ENCODE measurements at places on chromosomes 7 and 10.

GRCh38 chr7:95863-96260 lies 96.5 kb upstream of the FAM20C start:
- DNase-seq = no peak

GRCh38 chr10:119205894-119206602 lies 1.3 kb upstream of the GRK5 start:
- peak; percentile 62 for DNase-seq

DNA sequence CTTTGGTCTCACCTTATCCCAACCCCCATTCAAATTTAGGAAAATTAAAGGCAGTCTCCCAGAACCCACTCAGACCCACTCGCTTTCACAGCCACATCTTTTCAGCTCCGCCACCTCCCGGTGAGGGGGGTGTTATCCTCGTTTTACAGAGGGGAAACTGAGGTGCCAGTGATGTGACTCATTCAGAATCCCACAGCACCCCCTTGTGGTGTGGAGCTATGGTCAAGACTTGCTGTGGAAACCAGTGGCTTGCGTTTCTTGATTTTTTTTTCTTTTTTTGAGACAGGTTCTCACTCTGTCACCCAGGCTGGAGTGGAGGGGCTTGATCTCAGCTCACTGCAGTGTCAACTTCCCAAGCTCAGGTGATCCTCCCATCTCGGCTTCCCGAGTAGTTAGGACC lies 27.6 kb downstream of the SLC35G1 start:
- peak; percentile 45 for DNase-seq

GRCh38 chr10:33334805-33335550 lies 511 bp upstream of the NRP1 start:
- DNase-seq = peak; percentile 62

DNA sequence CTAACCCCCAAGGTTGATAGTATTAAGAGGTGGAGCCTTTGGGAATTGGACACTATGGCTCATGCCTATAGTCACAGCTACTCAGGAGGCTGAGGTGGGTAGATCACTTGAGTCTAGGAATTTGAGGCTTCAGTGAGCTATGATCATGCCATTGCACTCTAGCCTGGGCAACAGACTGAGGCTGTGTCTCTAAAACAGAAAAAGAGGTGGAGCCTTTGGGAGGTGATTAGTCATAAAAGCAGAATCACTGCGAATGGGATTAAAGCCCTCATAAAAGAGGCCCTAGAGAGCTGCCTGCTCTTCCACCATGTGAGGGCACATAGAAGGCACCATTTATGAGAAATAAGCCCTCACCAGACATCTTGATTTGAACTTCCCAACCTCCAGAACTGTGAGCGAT lies 81.9 kb downstream of the SKAP2 start:
- no peak for DNase-seq

DNA sequence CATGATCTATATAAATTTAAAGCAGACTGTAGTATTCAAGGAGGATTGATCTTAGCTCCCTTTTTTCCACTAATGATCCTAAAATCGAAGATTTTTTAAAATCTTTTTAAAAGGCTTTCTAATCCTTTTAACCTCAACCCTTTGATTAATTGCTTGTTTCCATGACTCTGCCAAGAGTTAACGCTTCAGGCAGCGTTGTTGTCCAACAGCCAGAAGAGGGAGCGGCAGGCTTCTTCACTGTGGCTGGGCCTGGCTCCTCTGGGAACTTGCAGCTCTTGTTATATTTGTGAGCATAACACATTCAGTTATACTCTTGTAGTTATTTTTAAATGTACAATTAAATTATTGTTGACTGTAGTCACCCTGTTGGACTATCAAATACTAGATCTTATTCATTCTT lies 26.3 kb downstream of the CRCP start:
- DNase-seq = no peak

DNA sequence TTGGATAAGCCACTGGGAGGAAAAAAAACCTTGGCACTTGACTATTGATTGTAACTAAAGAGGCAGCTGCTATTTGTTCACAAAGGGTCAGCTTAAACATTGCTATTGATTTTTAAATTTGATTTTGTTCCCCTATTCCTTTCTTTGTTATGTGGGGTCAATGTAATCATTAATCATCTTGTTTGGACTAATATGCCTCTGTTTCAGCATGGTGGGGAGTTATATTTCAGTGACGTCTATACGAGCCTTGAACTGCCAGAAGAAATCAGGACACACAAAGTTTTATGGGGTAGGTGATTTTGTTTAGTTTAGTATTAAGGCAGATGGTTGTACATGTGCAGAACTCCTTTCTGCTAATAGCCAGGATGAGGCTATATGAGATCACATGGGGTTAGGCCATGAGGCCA lies 7.5 kb downstream of the AS3MT start:
- no peak for DNase-seq

DNA sequence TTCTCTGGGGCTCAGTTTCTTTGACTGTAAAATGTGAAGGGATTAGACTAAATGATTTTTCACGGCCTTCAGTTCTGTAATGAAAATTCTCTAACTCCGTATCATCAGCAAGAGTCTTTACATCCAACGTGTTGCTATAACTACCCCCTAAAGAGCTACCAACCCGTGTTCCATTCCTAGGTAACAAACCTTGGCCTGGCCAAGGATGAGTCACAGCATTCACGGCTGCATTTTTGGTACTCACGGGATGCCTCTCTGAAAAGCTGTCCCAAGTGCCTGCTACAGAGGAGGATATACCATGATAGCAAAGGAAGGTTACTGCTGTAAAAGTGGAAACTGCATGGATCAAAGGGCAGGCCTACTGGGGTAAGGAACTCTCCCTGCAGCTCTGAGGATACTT lies 5.9 kb downstream of the LRRC4 start:
- DNase-seq = no peak

DNA sequence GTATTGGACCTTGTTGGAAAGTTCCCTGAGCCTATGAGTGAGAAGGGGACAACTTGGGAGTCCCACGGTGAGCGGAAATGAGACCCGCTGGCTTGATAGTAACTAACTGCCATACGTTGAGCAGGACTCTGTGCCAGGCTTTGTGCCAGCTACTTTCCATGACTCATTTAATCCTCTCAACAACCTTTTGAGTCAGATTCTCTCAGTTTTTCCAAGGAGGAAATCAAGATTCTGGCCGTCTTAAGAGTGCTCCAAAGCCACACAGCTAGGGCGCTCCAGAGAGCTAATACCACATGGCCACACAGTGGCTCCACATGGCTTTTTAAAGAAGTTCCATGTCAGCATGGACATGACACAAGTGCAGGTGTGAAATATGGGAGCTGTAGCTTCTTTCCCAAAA lies 55.7 kb downstream of the NOD1 start:
- DNase-seq = peak; percentile 22

DNA sequence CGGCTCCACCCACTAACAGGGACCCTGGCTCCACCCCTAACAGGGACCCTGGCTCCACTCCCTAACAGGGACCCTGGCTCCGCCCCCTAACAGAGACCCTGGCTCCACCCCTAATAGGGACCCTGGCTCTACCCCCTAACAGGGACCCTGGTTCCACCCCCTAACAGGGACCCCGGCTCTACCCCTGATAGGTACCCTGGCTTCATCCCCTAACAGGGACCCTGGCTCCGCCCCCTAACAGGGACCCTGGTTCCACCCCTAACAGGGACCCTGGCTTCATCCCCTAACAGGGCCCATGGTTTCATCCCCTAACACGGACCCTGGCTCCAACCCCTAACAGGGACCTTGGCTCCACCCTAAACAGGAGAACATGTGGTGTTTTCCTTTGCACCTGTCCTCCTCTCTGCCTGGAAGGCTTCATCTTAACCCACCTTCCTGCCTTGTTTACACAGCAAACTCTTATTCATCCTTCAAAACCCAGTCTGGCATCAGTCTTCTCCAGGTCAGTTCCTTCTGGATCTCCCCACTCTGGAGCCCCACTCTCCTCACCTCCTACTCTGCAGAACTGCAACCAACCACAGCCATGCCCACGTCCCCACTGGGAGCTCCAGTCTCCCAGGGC lies 58.0 kb downstream of the CHST15 start:
- DNase-seq = no peak

GRCh38 chr10:92914478-92915325 lies 66.4 kb downstream of the EXOC6 start:
- DNase-seq = peak; percentile 67

- DNase-seq = no peak
These were observed 126.9 kb downstream of the SLC16A9 start for GRCh38 chr10:59582780-59583179.

GRCh38 chr7:157768198-157768597 lies 431.4 kb downstream of the DNAJB6 start:
- DNase-seq = no peak

- no peak for DNase-seq
These were observed 237.5 kb upstream of the GRB10 start for GRCh38 chr7:51019891-51020870.

- DNase-seq = no peak
These were observed 461.5 kb upstream of the C7orf33 start for GRCh38 chr7:148129023-148129422.

DNA sequence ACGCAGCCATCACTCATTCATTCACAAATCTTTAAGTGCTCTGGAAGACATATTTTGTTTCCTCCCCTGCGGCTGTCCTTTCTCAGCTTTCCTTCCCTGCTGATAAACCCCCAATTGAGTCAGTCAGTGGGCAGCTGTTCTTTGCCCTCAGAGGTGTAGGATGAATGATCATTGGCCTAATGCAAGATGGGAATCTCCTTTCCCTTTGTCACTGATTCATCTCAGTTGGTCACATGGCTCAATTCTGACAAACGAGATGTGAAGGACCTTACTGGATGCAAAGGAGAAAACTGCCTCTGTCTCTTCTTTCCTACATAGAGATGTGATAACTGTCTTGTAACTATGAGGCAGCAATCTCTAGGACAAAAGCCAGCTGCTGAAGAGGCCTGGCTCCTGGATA lies 44.6 kb downstream of the COL28A1 start:
- DNase-seq = no peak

DNA sequence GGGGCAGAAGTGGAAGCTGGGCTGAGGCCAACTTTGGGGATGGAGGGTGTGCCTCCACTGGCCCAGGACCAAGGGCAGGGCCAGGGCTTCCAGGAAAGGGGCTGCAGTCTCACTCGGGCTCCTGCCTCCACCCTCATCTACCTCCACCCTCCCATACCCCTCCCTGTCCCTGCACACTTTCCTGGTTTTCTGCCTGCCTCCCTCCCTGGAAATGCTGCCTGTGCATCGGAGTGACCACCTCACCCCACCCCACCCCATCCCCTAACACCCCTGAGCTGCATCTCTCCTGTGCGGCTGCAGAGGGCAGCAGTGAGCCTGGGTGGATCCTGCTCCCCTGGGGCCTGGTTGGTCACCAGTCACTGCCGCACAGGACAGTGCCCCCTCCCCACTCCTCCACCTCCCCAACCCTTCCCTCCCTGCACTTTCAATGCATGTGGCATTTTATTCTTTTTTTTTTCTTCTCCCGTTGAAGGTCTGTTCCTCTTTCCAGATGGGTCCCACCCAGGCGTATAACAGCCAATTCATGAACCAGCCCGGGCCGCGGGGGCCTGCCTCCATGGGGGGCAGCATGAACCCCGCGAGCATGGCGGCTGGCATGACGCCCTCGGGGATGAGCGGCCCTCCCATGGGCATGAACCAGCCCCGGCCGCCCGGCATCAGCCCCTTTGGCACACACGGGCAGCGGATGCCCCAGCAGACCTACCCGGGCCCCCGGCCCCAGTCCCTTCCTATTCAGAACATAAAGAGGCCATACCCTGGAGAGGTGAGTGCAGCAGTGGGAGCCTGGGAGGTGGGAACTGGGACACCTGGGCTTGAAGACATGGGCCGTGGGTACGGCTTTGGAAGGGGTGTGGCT lies 54.1 kb upstream of the PPIF start:
- peak; percentile 47 for DNase-seq

DNA sequence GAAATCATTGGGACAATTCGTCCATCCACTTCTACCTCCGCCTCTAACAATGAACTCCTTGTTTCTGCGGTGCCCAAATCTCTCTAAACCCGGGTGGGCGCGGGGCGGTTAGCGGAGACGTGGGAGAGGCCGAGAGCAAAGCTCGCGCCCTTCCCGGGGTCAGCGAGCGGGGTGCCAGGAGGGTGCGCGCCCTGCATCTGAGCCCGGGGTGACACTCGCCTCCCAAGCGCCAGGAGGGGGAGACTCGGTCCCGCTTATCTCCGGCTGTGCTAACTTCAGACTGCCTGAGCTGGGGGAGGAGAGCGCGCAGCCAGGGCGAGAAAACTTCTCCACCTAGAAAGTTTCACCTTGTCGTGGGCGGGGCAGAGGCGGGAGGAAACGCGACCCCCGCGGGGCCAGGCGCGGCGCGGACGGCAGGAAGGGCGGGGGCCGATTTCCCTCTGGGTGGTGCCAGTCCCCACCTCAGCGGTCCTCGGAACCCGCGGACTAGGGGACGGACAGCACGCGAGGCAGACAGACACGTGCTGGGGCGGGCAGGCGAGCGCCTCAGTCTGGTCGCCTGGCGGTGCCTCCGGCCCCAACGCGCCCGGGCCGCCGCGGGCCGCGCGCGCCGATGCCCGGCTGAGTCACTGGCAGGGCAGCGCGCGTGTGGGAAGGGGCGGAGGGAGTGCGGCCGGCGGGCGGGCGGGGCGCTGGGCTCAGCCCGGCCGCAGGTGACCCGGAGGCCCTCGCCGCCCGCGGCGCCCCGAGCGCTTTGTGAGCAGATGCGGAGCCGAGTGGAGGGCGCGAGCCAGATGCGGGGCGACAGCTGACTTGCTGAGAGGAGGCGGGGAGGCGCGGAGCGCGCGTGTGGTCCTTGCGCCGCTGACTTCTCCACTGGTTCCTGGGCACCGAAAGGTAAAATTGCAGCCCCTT lies at the start of gene MET:
Gene MET (plus strand): TSS at position 516 of the 915 bp plus-strand sequence. CDS start 26,889 bp downstream, outside the sequence.
- peak; percentile 71 for DNase-seq

DNA sequence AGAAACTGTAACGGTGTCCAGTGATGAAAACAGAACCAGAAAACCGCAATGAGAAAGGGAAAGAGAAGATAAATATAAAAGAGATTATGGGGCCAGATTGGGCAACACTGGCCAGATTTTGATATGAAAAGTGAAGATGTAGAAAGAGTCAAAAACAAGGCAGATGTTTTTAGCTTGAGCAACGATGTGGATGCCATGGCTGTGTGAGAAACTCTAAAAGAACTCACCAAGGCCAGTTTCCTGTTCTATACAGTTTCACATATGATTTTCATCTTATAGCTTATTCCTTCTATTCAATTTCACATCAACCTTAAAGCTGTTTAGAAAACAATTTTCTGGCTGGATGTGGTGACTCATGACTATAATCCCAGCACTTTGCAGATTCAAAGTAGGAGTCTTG lies 36.3 kb downstream of the CSTF2T start:
- DNase-seq = no peak

DNA sequence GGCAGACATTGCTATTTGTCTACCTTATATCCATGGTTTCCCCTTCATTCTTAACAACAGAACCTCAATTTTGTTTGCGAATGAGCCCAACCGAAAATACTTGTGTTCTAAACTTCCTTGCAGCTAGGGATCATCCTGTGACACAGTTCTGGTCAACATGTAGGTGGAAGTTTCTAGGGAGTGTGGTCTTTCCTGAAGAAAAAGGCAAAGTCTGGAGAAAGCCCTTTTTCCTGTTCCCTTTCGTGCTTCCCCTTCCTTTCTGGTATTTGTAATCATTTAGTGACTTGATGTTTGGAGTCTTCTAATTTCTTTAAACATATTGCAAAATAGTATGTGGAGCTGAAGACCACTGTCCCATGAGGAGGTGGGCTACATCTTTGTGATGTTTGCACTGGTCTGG lies 2.9 kb upstream of the IFRD1 start:
- no peak for DNase-seq

- DNase-seq = no peak
These were observed 16.4 kb downstream of the GRB10 start for GRCh38 chr7:50766106-50766848.

GRCh38 chr10:51617576-51618235 lies 81.7 kb downstream of the CSTF2T start:
- no peak for DNase-seq

- no peak for DNase-seq
These were observed 114.6 kb downstream of the DNAJC1 start for GRCh38 chr10:21888959-21889358.
